ENCODE measurements at places on chromosomes 13 and 19.

GRCh38 chr13:95479731-95480130 is 72.8 kb upstream of the CLDN10 start:
- DNase-seq: no peak

GRCh38 chr13:95660981-95661581 is 15.9 kb upstream of the DNAJC3 start:
- DNase-seq: peak; percentile 76

- peak; percentile 46 for DNase-seq
These were observed 997 bp upstream of the SAMD4B start for GRCh38 chr19:39341129-39341718.

DNA sequence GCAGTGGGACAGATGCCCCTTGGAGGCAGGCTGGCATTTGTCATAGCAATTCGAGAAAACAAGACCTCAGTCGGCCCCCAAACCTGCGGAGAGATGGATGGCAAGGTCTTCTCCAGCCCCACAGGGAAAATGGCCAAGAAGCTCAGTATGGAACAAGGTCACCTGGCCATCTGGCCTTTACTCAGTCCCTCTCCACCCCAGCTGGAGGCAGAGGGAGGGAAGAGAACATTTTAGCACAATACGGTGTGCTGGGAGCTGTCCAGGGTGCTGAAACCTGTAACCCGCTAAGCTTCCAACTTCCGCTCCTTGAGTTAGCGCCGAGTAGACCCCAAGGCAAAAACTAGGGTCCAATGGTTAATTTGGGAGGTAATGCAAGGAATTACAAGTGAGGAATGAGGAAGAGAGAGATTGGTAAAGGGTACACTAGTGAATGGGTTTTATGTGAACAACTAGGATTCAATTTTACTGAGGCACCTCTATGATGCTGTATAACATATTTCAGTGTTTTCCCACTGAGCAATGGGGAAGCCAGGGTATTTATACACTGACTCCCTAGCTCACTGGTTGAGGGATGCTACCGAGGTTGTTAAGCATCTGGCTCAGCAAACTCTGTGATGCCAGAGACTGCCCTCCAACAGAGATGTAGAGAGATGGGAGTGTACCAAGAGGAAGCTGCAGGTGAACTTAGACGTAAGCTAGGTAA is 64.3 kb downstream of the CACNA1A start:
- DNase-seq: peak; percentile 36

GRCh38 chr13:79477968-79478367 is 3.0 kb upstream of the NDFIP2 start:
- no peak for DNase-seq

DNA sequence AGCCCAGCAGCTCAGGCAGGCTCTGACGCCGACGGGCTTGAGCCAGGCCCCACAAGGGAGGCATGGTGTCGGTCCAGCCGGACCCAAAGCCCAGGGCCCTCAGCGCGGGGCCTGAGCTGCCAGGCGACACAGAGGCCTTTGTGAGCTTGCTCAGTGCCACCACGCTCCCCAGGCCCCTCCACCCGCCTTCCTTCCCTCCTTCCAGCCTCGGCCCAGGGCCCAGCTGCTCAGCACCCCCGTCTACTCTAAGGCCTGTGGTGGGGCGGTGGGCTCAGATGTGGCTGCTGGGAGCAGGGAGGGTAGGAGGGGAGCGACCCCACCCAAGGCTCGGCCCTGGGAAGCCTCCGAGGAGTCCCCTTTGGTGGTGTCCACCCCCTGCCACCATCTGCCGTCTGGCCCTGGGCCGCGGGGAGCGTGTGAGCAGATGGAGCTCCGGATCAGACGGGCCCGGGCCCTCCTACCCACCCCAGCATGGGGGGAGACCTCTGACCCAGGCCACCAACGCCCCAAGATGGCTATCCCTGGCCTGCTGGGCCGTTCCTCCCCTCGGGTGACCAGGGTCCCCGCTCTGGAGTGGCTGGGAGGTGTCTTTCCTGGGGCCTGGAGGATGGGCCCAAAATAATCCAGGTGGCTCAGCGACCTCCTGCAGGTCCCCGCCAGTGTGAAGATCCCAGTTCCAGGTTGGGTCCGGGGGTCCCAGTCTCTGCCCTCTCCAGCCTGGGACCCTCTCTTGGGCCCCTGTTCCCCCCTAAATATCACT is 7.8 kb downstream of the ZBTB7A start:
- no peak for DNase-seq

- DNase-seq: no peak
These were observed 111.4 kb upstream of the SOX1 start for GRCh38 chr13:111955412-111956065.

- DNase-seq: no peak
These were observed 264.0 kb downstream of the ENOX1 start for GRCh38 chr13:43522788-43523187.

- peak; percentile 21 for DNase-seq
These were observed 25.7 kb downstream of the SLC8A2 start for GRCh38 chr19:47445937-47446402.

- DNase-seq: no peak
These were observed 1.5 kb downstream of the GPC6 start for GRCh38 chr13:93227878-93228642.

DNA sequence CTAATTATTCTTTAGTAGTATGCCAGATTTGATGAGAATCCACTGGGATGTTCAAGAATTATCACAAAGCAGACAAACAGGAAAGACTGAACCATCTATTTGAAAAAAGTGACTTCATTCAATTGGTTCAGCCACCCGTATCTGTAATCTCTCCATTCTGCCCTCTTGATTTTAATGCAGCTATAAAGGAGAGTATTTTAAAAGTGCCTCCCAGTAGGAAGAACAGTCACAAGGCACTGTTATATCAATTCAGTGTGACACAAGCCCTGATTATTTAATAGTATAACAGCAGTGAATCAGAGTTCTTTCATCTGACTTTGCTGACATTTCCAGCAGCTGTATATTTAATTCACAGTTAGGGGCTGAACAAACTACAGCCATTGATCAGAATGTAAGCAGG is 77.3 kb upstream of the SLAIN1 start:
- DNase-seq: no peak

All from suppressor macrophage treated with lipopolysaccharide for 4 hours (primary cell).